ENCODE measurements at places on chromosomes 3 and 15.

GRCh38 chr3:106789276-106789675 is 588.0 kb upstream of the CCDC54 start:
- no peak for DNase-seq

DNA sequence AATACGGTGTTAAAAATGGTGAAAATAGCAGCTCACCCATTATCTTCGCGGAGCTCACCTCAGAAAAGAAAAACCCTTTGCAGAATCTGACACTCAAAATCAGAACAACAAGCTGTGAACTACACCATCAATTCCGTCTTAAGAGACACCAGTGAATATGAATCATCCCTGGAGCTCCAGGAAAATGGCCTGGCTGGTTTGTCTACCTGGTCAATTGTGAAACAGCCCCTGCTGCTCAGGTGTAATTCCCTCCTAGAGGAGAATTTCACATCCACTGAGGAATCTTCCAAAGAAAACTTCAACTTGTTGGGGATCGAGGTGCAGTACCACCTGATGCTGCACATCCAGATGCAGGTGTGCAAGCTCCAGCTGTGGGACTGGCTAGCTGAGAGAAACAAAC is 3.0 kb upstream of the XRN1 start:
- no peak for DNase-seq

GRCh38 chr3:130969621-130970020 is 57.0 kb downstream of the ASTE1 start:
- DNase-seq: no peak

- DNase-seq: no peak
Measured at GRCh38 chr15:72965671-72966070, 86.6 kb upstream of the NEO1 start.

- DNase-seq: no peak
Measured at GRCh38 chr3:159169828-159170227, 368.0 kb downstream of the MFSD1 start.

GRCh38 chr3:44845528-44846520 is 15.9 kb upstream of the TMEM42 start:
- DNase-seq: no peak

DNA sequence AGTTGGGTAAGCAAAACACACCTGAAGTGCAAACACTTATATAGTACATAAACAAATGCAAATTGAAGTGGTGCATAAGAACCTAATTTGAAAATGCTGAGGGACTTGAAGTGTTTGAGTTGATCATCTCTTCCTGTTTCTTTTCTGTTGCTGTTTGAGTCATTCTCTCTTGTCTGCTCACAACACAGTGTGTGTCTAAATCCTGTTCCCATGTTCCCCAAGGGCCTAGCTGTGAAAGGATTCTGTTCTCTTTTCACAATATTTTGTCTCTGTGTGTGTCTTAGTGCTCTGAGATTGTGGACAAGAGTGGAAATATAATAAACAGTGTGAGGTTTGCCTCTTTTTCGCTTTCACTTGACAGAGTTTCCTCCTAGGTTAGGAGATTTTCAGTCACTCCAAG is 6.1 kb downstream of the CD96 start:
- no peak for DNase-seq

- no peak for DNase-seq
Measured at GRCh38 chr3:164476631-164477030, 601.7 kb downstream of the SI start.

DNA sequence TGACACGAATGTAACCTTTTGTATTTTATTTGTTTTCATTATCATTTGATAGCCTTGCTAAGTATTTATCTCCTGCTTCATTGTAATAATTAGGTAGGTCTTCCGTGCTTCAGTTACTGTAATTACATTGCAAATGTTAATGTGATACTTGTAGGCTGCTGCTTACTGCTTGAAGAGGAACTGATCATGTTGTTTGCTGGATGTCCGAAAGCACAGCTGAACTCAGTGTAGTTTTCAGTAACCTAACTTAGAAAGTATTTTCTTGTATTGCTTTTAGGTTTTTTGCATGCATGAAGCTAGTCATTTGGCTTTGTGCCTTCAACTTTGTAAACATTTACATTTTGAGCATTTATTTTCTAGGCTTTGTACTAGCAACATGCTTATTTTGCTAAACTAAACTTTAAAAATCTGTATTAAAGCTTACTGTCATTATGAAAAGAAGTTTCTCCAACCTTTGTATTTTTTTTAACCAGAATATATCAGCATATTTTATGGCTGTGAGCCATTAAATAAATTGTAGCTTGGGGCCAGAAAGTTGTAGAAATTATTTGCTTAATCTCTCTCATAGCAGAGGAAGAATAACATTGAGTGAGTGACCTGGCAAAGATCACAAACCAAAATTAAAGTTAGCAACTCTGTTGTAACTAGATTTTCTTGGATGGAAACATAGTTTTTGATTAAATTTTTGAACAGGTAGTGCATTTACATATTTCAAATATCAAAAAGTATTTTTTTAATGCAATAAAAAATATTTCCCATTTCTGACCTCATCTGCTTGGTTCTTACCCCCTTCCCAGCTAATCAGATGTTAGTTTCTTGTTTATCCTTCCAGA is 30.7 kb downstream of the SACM1L start:
- no peak for DNase-seq

DNA sequence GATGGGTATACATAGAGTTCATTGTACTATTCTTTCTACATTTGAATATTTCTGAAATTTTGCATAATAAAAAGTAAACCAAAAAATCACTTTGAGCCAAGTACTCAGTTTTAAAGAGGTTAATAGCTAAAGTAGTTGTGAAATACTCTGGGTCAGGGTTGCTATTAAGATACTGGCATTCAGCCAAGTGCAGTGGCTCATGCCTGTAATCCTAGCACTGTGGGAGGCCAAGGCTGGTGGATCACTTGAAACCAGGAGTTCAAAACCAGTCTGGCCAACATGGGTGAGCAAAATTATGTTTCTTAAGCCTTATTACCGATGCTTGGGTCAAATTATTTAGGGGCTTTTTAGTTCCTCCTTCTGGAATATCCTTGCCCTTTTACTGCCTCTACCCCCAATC is 122.0 kb upstream of the MELTF start:
- DNase-seq: peak; percentile 31

GRCh38 chr15:87829332-87830050 is 427.0 kb downstream of the NTRK3 start:
- no peak for DNase-seq

GRCh38 chr3:14880447-14881106 is 61.8 kb downstream of the FGD5 start:
- no peak for DNase-seq

DNA sequence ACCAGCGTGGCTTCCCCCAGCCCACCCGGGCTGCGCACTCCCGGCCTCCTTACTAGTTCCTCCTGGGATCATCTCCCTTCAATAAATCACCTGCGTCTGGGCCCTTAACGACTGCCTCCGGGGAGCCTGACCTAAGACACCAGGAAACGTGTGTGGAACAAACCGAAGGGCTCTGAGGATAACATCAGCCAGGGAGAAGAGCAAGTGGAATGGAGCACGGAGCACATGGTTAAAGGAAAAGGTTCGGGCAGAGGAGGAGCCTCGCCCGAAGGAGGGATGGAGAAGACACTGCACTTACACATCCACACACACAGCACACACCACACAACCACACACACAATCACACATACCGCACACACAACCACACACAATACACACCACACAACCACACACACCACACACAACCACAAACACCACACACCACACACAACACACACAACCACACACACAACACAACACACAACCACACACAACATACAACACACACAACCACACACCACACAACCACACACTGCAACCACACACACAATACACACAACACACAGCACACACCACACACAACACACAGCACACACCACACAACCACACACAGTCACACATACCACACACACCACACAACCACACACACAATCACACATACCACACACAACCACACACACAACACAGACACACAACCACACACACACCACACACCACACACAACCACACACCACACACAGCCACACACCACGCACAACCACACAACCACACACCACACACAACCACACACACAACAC is 24.7 kb downstream of the CPN2 start:
- DNase-seq: no peak

GRCh38 chr15:42053010-42053409 is 32.2 kb upstream of the PLA2G4E start:
- no peak for DNase-seq

DNA sequence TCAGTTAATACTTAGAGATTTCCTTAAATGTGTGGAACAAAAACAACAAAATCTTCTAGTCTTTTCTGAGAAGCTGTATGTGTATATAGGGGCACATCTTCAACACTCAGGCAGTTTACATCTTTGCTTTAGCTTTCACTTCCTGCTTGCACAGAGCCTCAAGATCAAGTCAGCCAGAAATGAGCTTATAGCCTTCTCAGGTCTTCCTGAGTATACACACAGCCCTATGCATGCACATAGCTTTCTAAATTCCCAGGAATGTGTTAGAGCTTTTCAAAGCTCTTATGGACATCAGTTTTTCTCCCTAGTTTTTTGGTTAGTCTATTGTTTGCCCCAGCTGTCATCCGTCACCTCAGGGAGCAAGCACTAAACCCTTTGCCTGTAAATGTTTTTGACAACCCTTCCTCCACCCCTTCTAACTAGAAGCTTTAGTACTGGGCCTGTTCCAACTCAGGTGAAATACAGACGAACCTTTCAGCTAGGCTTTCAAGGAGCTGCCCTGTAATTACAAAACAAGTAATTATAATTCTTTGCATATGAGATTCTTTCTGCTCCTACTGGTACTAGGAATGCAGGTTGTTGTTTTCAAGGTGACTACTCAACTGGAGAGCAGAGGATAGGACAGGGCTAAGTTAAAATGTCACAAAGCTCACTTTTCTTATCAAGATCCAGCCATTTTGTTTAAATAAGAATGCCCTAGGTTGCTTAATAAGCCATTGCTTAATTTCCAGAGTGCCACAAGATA is 22.6 kb upstream of the MTMR10 start:
- no peak for DNase-seq

- no peak for DNase-seq
Measured at GRCh38 chr15:61057376-61057775, 171.7 kb downstream of the RORA start.

GRCh38 chr15:58545307-58546065 is 113.7 kb downstream of the LIPC start:
- DNase-seq: no peak

- DNase-seq: no peak
Measured at GRCh38 chr15:31498756-31499155, 172.1 kb downstream of the KLF13 start.

- DNase-seq: no peak
Measured at GRCh38 chr15:84594617-84595290, 6.1 kb upstream of the ZSCAN2 start.

DNA sequence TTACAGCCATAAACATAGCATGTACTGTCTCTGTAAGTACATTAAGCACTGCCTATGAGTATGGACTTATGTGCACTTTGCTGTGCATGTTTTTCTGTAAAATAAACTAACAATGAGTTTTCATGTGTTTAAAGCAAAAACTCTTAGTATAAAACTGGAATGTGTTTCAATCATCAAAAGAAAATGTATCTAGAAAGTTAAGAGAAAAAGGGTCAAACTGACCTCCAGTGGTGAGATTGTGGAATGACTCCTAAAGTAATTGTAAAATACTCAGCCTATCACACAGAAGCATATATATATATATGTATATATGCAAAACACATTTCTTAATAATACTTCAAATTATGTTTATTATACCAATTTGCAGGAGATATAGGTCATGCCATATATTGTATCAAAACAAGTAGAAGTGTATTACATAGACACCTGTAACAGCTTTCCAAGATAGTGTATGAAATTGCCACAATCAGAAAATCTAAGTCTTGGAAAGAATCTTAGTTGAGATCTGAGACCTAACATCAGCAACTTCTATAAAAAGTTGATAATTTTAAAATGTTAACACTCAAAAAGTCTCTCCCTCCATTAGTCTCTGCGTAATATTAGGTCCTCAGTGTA is 199.6 kb downstream of the FMN1 start:
- peak; percentile 27 for DNase-seq

- no peak for DNase-seq
Measured at GRCh38 chr15:46293550-46293949, 658.7 kb downstream of the SQOR start.

GRCh38 chr3:13593615-13594014 is 44.7 kb downstream of the FBLN2 start:
- DNase-seq: no peak

DNA sequence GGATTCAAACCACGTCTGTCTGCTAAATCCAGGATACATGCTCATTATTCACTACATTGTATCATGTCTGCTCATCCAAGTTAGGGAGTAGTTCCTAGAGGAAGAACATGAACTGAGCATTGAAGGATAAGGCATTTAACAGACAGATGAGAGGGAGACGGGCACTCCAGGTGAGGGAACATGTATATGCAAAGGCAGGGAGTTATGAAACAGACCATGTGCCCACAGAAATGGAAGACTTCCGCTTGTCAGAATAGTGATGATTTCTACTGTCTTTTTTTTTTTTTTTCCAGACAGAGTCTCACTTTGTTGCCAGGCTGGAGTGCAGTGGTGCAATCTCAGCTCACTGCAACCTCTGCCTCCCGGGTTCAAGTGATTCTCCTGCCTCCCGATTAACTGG is 5.0 kb upstream of the NDUFAF1 start:
- DNase-seq: no peak

GRCh38 chr15:92733934-92734521 is 78.5 kb upstream of the FAM174B start:
- peak; percentile 84 for DNase-seq

DNA sequence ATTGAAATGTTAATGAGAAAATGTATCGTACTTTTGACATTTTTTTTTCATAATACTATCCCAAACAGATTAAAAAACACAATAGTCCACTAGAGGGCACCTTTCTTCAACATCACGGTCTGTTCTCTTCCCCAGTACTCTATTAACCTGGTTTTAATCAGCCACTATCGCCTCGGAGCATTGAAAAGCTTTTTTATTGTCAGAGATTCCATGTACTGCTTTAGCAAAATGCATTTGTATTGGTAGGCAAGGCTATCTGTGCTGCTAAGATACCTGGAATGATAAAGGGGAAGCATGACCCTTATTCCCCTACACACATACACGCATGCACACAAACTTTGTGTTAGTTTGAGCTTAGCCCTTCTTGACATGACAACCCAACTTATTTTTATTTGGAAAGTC is 160.1 kb upstream of the IL12A start:
- peak; percentile 13 for DNase-seq

Data from NCI-H2227 treated with DMSO at 0.1 percent for 48 hours (cell line).